B cell (primary cell): ENCODE measurements at places on chromosomes 4 and X.
A peak's percentile ranks its signal among the peaks of the same experiment; 100 is the strongest.

DNA sequence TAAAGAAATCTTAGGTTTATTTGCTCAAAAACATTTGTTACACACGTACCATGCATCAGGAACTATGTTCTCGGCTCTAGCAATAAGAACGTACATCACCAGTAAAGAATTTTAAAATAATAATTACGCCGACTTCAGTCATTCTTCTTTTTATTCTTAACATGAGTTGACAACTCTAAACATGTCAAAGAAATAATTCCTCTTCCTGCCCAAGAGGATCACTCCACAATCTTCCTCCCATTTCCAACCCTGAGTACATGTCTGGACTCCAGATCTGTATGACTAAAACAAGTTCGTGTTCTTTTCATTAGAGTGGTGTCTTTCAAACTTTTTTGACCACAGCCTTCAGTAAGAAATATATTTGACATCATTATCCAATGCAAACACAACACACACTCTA, 201.6 kb upstream of the GRIA3 start:
- DNase-seq: no peak

GRCh38 chr4:87882321-87882720, 49.6 kb downstream of the MEPE start:
- no peak for DNase-seq

DNA sequence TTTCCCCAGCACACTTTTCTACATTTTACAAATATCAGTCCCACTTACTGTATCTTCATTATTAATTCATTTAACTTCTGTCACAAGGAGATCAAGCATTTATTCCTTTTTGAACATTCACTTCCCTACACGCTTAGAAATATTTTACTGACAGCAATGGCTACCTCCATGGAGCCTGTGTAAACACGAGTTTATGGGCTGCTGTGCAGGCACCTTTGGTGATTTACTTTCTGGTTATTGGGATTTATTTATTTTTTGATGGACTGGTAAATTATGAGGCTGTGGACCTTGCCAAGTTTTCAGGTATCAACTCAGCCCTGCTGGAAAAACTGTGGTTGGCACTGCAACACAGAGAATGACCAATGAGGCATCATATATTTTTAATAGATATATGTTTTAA, 45.4 kb upstream of the PAQR3 start:
- no peak for DNase-seq

DNA sequence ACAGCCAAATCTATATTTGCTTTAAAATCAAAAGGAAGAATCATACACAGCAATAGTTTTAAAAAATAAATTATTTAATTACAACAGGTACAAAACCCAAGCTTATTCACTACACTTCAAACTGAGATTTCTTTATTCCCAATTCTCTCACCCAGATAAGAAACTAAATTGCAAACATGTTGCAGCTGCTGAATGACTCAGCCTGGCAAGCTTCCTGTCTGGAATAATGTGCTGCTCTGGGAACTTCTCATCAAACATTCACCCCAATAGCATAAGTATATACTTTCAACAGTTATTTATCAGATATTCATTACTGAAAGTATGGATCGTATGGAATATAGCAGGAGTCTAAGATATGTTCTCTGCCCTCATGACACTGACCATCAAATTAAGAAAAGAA, 43.0 kb upstream of the GABRA2 start:
- DNase-seq: no peak

GRCh38 chr4:137576446-137576845, 44.2 kb upstream of the PCDH18 start:
- no peak for DNase-seq

DNA sequence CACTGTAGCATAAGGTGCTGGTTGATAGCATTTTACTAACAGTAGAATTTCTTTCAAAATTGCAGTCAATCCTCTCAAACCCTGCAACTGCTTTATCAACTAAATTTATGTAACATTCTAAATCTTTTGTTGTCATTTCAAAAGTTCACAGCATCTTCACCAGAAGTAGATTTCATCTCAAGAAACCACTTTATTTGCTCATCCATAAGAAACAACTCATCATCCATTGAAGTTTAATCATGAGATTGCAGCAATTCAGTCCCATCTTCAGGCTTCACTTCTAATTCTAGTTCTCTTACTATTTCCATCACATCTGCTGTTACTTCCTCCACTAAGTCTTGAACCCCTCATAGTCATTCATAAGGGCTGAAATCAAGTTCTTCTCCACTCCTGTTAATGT, 21.7 kb downstream of the LAMTOR3 start:
- DNase-seq: no peak

DNA sequence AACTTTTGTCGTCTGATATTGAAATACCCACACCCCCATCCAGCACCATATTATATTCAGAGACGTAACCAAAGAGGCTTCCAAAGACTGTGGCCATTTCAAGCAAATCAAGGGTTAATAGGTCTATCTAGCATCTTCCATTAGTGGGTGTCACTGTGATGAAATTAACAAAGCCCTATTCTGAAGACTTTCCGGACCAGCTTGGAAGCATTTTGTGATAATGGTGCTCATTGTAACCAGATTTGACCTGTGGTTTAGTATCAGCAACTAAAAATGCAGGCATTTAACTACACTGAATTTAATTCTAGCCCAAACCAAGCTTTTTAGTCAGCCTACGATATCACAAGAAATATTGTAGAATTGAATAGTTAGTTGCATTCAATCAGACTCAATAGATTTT, 309.7 kb upstream of the TENM3 start:
- DNase-seq: no peak

DNA sequence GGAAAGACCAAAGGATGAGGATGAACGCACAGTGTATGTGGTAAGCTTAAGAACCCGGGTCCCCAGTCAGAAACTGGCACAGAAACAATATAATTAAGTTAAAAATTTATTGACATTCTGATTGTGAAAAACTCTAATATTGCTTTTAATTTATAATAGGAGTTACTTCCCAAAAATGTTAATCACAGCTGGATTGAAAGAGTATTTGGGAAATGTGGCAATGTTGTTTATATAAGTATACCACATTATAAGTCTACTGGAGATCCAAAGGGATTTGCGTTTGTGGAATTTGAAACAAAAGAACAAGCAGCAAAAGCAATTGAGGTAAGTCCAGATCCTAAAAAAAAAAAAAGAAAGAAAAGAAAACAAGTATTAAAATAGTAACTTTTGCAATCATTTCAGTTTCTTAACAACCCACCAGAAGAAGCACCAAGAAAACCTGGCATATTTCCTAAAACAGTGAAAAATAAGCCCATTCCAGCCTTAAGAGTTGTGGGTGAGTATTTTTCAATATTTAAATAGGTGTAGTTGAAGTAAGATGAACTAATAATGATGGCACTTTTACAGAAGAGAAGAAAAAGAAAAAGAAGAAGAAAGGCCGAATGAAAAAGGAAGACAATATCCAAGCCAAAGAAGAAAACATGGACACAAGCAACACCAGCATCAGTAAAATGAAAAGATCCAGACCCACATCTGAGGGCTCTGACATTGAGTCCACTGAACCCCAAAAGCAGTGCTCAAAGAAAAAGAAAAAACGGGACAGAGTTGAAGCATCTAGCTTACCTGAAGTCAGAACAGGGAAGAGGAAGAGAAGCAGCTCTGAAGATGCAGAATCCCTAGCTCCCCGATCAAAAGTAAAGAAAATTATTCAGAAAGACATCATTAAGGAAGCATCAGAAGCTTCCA, 9.9 kb downstream of the LARP7 start:
- DNase-seq: no peak

- no peak for DNase-seq
Observed at GRCh38 chr4:88866862-88867550, 169.4 kb upstream of the NAP1L5 start.

- no peak for DNase-seq
Observed at GRCh38 chrX:148381603-148382002, 118.8 kb upstream of the AFF2 start.

DNA sequence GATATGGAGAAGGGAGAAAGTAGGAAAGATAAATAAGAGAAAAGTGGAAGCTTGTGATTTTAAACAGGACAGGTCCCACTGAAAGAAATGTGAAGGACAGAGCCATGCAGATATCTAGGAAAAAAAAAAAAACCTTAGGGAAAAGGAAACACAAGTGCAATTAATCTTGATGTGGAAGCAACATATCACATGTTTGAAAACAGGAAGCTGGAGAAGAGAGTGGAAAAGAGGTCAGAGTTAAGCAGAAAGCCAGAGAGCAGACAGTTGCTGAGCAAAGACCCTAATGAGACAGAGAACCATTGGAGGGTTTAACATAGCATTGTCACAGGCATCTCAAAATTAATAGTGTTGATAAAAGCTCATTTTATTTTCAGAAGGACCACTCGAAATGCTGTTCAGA, 89.7 kb downstream of the SPOCK3 start:
- DNase-seq: no peak

DNA sequence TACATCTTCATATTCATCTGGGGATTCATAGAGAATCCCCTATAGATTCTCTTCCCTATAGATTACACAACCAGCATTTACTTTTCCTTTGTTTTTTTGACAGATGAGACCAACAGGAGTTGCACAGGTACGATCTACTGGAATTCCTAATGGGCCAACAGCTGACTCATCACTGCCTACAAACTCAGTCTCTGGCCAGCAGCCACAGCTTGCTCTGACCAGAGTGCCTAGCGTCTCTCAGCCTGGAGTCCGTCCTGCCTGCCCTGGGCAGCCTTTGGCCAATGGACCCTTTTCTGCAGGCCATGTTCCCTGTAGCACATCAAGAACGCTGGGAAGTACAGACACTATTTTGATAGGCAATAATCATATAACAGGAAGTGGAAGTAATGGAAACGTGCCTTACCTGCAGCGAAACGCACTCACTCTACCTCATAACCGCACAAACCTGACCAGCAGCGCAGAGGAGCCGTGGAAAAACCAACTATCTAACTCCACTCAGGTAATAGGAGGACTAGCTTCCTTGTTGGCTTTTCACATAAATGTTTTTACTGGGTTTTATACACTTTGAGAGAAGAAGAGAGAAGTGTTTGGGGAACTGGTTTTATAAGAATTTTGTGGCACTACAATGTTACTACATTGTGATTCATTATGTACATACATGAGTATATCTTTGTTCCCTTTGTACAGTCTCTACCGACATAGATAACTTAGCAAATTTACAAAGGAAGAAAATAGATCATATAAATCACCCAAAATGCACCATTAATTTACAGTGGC, 137.2 kb downstream of the DIPK2B start:
- no peak for DNase-seq

- DNase-seq: no peak
Observed at GRCh38 chrX:96425200-96425599, 259.4 kb upstream of the DIAPH2 start.

- no peak for DNase-seq
Observed at GRCh38 chrX:11447418-11447817, 154.2 kb downstream of the AMELX start.

DNA sequence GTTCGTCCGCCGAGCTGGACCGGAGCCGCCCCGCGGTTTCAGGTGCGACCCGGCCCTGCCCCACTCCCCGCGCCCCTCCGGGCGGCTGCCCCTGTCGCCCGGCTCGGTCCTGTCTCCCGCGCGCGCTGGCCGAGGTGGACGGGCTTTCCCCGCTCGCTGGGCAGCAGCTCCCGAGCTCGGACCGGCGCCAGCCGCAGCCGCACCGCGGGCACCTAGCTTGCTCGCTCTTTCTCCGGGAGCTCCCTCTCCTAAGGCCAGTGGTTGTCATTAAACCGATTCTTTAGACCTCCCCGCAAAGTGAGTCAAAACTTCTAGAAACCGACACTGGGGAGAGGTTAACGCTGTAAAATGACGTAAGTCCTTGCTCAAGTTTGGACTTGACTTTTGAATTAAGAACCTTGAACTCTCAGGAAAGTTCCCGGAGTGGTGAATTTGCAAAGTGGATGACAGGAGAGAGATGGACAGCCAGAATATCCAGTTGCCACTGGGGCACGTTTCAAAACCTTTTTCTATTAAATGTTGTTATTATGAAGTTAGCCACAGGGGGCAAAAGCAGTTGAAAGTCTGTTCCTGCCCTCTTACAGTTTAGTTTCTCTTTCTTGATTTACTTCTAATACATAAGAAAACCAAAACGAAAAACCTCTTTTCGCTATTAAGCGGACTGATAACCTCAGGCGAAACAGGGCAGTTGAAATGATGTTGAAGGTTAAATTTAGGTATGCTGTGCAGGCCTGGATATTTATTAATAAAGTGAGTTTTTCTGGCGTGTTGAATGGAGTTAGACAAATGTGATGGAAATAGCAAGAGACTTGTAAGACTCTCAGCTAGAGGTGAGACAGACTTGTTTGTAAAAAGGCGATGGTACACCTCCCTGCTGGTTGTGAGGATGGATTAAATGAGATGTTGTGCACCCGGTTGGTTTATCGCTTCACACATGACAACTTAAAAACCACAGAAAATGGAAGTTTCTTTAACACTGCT, 847 bp downstream of the PI4K2B start:
- DNase-seq: peak; percentile 85

DNA sequence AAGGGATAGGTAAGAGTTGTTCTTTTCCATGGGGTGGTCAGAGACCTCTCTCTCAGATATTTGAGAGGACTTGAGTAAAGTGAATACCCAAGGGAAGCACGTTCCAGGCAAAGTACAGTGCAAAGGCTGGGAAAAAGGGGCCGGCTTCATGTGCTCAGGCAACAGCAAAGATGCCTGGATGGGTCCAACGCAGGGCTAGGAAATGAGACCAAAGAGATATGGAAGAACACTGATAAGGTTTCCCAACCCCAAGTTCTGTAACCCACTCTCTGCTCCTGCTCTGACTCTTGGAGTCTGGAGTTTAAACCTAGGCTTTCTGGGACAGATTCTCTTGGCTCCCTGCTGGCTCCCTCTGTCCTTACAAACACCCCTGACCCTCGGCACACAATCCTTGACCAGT, 36.2 kb upstream of the PROM1 start:
- no peak for DNase-seq

DNA sequence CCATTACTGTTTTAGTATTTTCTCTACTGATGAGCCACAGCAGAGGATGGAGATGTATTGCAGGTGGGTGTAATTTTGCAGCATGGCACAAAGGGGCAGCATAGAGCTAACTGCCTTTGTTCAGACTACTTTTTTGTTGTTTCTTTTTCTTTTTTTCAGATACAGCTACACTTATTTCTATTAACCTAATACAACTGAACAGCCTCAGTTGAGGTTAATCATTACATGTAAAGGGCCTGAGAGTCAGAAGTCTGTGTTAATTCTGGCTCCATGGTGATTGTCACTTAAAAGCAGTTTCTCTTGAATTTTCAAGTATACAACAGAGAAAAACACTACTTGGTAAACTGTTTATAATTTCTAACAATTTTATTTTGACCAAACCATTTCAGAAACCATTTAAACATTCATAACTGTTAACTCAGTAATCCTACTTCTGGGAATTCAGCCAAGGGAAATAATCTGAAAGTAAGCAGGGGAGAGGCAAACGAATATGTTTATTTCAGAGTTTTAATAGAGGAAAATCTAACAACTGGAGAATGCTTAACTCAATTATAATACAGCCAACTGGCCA, 13.9 kb upstream of the PPEF2 start:
- DNase-seq: peak; percentile 48
